NCI-H1694 treated with DMSO at 0.1 percent for 48 hours (cell line): ENCODE measurements at places on chromosomes 2 and 18.

- no peak for DNase-seq
Observed at GRCh38 chr18:79401494-79402208, 5.9 kb downstream of the NFATC1 start.

DNA sequence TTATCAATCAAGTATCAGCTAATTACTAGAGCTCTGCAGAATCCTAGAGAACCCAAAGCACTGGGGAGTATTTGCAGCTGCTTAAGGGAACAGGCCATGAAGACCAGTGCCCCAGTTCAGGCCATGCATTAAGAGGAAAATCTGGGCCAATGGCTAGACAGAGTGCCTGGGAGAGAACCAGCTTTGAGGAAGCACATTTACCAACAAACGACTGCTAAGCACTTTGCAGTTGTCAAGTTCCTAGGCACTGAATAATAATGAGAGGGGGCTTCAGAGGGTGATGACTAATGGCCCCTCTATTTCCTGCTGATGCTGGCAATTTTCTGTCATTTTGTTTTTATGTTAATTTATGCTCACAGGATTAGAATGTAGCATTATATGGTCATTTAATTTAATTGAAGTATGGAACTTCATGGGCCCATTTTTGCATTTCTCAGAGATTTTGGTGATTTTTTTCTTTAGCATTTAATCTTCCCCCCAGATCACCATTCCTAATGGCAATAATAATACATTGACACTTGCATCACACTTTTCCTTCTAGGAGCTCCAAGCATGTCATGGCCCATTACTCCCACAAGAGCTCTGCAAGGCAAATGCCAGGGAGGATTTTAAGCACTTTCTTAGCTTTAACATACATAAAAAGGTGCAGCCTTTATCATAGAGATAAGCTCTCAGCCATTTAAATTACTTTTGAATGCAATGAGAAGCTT, 147.7 kb upstream of the SPATS2L start:
- DNase-seq, result no peak

- no peak for DNase-seq
Observed at GRCh38 chr2:18074476-18074875, 196.0 kb downstream of the KCNS3 start.

- DNase-seq, result no peak
Observed at GRCh38 chr18:12028040-12028628, 46.8 kb downstream of the IMPA2 start.

DNA sequence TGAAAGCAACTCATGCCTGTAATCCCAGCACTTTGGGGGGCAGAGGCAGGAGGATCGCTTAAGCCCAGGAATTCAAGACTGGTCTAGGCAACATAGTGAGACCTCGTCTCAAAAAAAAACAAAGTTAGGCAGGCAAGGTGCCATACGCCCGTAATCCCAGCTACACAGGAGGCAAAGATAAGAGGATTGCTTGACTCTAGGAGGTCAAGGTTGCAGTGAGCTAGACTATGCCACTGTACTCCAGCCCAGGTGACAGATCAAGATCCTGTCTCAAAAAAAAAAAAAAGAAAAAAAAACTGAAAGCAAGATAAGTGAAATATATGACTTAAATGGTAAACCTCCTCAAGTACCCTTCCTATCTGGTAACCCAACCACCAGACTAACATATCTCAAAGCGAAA, 59.8 kb downstream of the USP34 start:
- DNase-seq, result no peak

GRCh38 chr2:88818381-88818780, 126.9 kb downstream of the RPIA start:
- DNase-seq, result no peak

- no peak for DNase-seq
Observed at GRCh38 chr2:19762959-19763605, 138.7 kb downstream of the TTC32 start.

DNA sequence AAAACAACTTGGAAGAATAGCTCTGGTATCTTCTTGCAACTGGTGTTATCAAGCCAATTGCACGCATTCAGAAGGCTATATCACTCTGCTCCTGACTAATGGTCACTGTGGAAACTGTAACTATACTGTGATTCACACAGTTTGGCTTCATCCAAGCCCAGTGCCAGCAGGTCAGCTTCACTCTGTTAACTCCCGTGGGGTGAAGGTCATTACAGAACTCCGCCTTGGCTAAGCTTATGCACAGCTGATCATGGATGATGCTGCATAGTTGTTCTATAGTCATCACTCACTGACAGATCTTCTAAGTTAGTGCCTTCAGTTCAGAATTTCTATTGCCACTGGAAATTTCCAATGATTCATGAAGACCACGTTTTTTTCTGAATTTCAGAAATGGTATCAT, 497.2 kb upstream of the NETO1 start:
- DNase-seq, result no peak

DNA sequence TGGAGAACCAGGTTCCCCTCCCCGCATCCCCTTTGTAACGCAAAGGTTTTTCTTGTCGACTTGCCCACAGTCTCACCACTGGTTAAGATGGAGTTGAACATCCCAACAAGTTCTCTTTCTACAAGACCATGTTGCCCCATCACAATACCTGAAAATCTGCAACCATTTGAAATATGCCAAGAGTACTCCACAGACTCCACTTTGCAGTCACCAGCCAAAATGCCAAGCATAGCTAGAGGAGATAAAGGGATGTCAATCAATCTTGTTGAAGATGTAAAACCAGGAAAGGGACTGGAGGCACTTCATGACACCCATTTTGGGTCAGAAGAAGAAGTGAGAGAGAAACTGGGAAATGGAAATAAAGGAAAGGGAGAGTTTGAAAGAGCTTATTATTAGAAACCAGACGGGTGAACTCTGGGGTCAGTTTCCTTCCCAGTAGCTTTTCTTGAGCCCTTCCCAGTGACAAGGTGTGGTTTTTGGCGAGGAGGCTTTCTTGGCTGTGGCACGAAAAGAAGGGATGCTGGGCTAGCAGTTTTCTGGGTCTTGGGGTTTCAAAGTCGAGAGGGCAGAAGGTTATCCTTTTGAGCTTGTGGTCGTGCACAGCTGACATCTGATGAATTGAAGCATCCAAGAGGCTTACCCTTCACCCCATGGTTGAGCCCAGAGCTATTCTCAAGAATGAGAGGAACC, 79.3 kb downstream of the ACAA2 start:
- no peak for DNase-seq

GRCh38 chr2:234969306-234970098, 17.7 kb downstream of the SH3BP4 start:
- DNase-seq, result no peak

DNA sequence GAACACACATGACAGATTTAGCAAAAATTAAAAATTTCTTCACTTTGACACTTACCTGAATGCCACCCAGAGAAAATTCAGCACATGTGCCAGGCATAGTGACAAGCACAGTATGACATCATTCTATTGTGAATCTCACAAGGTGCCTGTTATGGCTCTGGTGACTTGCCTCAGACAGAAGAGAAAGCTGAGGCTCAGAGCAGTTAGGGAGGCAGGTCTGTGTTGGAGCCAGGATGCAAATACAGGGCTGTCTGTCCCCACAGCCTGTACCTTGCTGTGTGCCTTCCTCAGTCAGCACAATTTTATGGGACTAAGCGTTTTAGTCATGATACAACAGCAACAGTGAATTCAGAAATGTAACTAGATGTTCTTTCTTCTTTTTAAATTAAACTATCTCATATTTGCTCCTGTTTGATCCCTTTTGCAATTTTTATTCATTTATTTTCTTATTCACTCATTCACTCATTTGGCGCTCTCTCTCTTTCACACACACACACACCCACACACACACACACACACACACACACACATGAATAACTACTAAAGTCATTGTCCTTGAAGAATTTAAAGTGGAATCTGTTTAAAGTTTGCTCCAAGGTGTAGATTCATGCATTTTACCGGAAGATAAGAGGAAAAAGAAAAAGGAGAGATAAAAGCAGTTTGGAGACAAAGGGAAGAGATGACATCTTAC, 37.9 kb upstream of the CTAGE1 start:
- no peak for DNase-seq

DNA sequence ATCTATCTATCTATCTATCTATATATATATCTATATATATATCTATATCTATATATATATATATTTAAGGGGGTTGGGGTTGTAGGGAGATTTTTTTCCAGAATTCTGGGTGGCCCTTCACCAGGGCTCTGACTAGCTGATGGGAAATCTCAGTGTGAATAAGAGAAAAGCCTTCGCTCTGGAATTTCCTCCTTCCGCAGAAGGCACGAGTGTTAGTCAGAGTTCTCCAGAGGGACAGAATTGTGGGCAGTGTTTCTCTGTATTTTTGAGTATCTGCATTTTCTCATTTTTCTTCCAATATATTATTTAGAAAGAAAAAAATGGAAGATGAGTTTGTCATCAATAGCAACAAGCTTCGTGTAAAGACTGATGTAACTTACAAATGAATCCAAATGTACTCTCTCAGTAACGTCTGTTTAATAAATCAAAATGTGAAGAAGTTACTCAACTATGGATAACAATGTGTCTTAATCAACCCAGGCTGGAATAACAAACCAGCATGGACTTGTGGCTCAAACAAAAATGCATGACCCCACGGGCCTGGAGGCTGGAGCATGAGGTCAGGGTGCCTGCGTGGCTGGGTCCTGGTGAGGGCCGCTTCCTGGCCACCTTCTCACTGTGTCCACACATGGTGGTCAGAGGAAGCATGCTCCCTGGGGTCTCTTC, 10.6 kb upstream of the SNTG2 start:
- DNase-seq, result no peak

- no peak for DNase-seq
Observed at GRCh38 chr2:236341721-236342120, 77.5 kb upstream of the ASB18 start.

- DNase-seq, result no peak
Observed at GRCh38 chr2:37923308-37924055, 1.6 kb upstream of the RMDN2 start.

- no peak for DNase-seq
Observed at GRCh38 chr2:157923598-157924217, 47.6 kb upstream of the ACVR1 start.

- DNase-seq, result no peak
Observed at GRCh38 chr2:75432761-75433361, 127.9 kb downstream of the EVA1A start.

DNA sequence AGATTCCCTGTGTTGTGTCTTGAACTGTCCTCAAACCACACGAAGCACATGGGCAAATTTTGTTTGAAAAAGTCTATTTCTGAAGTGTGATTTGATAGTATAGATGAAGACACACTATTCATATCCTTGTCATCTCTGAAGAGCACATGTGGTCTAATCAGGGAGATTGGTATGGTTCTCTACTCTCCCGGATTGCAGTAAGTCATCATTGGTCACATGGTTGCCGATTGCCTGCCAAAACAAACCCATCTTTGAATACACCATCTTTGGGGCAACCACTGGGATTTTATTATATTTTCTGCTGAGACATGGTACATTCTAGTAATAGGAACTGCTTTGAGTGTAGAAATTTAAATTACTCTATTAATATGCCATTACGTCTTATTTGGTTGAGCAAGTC, 186.9 kb downstream of the MYO1B start:
- no peak for DNase-seq

DNA sequence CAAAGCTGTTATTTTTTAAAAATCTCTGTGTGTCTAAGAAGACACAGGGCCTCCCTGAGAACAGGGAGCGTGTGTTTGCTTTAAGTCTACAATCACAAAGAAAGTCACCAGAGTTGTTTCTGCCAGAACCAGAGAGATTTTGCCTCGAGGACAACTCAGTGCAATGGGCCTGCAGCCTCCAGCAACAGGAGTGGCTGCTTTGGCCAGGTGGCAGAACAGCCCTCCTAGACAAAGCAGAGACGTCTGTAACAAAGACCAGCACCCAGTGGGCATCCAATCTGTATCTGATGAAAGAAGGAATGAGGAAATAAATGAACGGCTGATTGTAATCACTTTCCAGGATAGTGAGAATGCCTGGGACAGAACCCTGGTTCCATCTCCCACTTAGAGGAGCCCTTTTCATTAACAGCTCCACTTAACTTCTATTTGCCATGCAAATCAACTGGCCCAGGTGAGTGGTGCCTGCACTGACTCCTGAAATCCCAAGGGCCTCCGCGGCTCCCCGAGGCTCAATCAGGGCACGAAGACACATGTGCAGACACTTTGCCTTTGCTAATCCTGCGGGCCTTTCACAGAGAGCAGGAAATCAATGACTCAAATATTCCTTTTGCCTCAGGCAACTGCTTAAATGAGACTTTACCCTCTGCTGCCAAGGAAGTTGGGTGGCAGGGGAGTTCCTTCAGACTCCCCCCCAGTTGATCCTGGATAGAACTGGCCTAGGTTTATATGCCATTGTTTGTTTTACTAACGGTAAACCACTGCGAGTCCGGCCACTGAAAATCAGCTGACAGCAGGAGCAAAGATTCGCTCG, 146.5 kb downstream of the CABLES1 start:
- DNase-seq, result no peak

GRCh38 chr2:237429753-237430152, 15.8 kb upstream of the COL6A3 start:
- no peak for DNase-seq

DNA sequence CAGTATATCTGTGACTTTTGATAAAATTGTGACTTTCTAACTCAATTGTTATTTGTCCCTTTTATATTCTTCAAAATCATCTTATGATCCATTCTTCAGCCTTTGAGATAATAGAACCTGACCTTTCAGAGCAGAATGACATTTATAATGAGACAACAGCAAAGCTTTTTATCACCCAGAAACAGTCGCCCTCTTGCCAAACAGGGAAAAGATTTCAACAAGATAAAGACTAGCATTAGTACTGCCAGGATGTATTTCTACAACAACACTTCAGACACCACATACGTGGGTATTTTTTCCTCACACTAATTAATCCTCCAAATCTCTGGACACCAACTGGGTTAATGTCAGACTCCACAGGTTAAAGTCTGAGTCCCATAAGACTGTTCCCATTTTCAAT, 249.0 kb downstream of the ZNF804A start:
- no peak for DNase-seq

- DNase-seq, result no peak
Observed at GRCh38 chr2:9313443-9313842, 106.8 kb downstream of the ASAP2 start.
